ENCODE measurements at places on chromosomes 1 and 21.

- DNase-seq, result no peak
These were observed 316.2 kb upstream of the CXADR start for GRCh38 chr21:17196623-17197022.

- peak; percentile 67 for DNase-seq
These were observed at the start of gene B3GALT2 for GRCh38 chr1:193185901-193186731. TSS of gene B3GALT2 (minus strand) at chr1:193186613. CDS start at chr1:193181562, 5,051 bp downstream.

DNA sequence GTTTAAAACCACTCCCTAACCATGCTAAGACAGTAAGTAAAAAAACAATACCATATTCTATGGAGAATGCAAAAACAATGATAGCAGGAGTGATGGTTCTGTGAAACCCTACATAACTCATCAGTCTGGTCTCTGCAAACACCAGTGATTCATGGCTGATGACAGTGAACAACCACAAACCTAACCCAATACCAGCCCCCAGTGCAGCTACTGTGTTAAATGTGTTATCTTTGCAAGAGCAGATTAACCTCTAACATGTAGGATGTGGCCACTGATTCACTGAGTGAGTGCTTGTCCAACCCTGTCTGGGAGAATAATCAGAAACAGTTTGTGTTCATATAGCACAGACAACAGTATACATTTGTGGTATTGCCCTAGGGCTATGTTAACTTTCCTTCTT lies 100.2 kb upstream of the COG2 start:
- no peak for DNase-seq

DNA sequence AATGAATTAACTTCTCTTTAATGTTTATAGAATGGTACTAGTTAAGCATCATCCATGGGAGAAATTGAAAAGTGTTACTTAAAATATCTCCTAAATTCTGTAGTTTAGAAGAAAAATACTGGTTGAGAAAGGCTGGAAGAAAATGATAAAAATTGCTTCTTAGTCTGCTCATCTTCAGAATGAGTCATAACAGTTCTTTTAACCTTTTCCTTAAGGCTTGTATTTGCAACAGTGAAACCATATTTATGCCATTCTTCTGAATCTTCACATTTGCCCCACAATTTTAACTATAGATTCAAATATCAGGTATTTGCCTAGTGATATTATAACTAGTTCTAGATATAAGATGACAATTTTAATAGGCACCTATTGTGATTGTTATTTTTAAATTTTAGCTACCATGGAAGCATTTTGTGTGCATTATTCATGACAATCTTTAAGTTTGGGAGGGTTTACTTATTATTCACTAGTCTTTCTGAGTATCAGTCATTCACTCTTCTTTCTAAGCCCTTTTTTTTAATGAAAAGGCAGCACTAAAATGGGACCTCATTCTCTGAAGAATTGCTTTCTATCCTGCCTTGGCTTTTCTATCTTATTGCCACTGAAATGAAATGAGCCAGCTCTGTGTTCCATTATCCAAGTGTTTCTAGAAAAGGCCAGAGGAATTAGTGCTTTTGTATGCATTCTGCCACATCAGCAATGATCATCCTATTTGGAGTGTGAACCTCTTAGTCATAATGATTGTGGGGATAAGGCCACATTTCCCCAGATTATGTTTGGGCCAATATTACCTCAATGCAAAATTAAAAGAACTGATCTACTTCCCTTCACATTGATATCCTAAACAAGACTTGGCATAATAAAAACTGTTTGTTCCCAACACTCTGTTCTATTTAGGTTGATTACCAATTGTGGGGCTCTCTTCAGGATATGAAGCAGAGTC lies 58.4 kb downstream of the SAMSN1 start:
- no peak for DNase-seq

GRCh38 chr1:196344453-196344852 lies 263.8 kb downstream of the KCNT2 start:
- no peak for DNase-seq

DNA sequence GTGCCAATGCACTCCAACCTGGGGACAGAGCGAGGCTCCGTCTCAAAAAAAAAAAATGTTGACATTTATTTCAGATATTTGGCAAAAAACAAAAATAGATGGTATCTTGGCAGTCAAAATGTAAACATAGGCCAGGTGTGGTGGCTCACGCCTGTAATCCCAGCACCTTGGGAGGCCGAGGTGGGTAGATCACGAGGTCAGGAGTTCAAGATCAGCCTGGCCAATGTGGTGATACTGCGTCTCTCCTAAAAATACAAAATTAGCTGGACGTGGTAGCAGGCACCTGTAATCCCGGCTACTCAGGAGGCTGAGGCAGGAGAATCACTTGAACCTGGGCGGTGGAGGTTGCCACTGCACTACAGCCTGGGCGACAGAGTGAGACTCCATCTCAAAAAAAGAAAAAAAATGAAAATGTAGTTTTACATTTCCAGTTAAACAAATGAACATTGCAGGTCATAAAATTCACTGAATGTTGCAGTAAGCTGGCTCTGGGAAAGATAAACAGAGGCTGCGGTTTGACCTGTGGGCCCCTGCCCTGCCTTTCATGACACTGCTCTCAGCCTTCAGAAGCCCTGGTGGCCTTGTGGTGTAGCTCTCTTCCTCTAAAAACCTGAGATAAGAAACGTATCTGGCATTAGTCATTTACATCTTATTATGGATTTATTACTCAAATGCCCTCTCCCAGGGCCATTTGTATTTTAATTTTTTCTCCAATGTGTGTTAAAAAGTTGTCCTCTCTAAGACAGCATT lies 12.2 kb upstream of the SLC44A3 start:
- DNase-seq, result no peak

GRCh38 chr1:118159569-118159968 lies 25.5 kb downstream of the SPAG17 start:
- no peak for DNase-seq

- DNase-seq, result no peak
These were observed 257.7 kb upstream of the SGIP1 start for GRCh38 chr1:66276218-66276617.

DNA sequence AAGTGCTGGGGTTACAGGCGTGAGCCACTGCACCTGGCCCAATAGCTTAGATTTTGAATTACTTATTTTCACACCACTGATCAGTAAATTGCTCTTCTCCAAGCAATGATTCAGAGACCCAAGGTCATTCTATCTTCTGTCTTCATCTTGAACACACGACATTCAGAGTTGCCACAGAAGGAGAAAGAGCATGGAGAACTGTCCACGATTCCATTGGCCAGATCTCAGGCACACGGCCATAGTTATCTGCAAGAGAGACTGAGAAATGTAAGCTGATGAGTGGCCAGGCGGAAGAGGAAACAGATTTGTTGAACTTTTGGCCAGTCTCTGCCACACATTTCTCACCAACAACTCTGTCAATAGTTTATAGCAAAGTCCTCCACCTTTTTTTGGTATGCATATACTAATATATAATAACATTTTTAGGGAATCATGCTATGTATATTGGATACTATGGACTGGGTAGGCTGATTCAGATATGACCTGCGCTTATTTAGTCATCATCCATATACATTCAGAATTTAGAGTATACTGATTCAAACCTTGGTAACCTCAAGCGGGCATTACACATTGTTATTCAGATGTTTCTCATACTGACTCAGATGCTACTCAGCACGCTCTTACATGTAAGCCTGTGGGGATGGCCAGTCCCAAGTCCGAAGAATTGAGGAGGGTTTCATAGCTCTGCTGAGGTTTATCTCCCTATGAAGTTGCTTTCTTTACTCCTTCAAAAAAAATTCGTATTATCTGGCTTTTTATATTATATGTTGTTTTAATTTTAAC lies 25.5 kb upstream of the CAP1 start:
- no peak for DNase-seq

- no peak for DNase-seq
These were observed 285.3 kb upstream of the C1orf105 start for GRCh38 chr1:172135076-172135672.

- DNase-seq, result no peak
These were observed 717.5 kb downstream of the RWDD3 start for GRCh38 chr1:95951371-95952102.

DNA sequence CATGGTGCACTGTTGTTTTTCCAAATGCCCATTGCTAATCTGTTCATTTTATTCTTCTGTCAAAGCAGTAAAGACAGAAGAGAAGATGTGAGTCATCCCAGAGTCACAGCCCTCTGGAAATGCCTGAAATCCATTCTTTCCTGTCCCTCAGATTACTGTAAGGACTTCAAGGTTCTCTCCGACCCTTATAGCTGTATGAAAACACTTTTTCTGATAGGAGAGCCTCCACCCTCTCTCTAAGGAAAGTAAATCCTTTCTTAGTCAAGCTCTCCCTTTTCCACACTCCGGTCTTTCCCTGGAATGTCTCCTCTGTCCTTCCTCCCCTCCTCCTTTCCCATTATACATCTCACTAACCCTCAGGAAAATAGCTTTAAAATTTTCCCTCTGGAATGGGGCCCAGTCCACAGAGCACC lies 3.5 kb upstream of the PRDX6 start:
- DNase-seq, result no peak

DNA sequence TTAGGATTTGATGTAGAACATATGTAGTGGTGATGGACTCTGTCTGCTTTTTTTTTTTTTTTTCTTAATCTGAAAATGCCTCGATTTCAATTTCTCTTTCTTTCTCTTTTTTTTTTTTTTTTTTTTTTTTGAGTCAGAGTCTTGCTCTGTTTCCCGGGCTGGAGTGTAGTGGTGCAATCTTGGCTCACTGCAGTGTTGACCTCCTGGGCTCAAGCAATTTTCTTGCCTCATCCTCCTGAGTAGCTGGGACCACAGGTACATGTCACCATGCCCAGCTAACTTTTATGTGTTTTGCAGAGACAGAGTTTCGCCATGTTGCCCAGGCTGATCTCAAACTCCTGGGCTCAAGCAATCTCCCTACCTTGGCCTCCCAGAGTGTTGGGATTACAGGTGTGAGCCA lies 17.4 kb downstream of the MAST2 start:
- DNase-seq, result no peak

DNA sequence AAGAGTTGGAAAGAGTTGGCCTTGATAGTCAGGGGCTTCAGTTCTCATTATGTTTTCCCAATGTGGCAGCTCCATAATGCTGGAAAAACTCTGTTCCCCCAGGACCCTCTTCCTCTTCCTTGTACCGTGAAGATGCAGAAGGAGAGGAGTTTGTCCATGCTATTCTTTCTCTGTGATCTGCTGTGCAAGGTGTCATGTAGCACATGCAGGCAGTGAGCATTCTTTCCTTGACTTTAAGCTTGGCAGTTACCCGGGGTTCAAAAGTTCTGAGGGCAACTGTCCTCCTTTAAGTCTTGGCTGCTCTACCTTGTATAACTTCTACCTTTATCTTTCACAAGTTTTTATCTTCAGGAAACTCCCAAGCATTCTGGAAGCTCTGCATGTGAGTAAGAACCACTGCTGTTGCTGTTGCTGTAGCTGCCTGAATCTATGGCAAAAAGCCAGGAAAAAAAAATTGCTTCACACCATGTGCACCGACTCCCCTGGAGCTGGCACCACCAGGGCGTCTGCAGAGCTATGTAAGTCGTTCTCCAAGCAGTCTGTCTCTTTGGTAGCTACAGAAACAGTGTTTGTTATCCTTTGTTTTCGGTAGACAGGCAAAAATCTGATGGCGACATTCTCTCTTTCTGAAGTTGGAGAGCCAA lies 42.7 kb upstream of the SLC16A1 start:
- DNase-seq, result no peak

GRCh38 chr1:168088511-168089325 lies 48.0 kb downstream of the GPR161 start:
- no peak for DNase-seq

- DNase-seq, result no peak
These were observed 13.4 kb downstream of the KCNA10 start for GRCh38 chr1:110505596-110505995.

GRCh38 chr1:23530087-23530746 lies 816 bp downstream of the E2F2 start:
- no peak for DNase-seq

GRCh38 chr1:104172243-104172681 lies 422.6 kb downstream of the AMY1C start:
- DNase-seq, result no peak

DNA sequence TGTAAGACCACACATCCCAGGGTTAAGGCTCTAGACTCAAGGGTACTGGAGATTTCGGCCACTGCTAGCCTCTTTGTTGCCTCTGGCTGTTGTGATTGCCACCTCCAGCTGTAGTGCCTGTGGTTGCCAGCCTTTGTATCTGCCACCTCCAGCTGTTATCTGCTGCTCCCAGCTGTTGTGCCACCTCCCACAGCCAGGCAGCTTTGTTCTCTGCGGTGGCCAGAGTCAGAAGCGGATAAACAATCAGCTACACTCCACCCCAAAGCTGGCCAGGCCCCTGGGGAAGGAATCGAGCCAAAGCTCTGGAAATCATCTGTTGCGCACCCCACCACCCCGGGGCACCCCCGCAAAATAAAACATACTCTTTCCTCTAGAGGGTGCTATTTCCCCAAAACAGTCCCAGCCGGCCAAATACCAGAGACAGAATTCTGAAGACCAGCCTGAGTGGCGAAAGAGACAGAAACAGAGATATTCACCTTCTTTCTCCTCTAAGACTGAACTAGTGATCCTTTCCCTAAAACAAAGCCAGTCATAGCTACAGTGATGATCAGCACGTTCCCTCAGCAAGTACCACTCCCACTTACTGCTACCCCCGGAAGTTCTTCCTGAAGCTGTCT lies 14.8 kb upstream of the PIGM start:
- DNase-seq, result no peak

GRCh38 chr21:36035381-36035791 lies 24.9 kb downstream of the SETD4 start:
- DNase-seq, result no peak

- DNase-seq, result peak; percentile 84
These were observed 4.7 kb upstream of the FAAP20 start for GRCh38 chr1:2199042-2199810.

DNA sequence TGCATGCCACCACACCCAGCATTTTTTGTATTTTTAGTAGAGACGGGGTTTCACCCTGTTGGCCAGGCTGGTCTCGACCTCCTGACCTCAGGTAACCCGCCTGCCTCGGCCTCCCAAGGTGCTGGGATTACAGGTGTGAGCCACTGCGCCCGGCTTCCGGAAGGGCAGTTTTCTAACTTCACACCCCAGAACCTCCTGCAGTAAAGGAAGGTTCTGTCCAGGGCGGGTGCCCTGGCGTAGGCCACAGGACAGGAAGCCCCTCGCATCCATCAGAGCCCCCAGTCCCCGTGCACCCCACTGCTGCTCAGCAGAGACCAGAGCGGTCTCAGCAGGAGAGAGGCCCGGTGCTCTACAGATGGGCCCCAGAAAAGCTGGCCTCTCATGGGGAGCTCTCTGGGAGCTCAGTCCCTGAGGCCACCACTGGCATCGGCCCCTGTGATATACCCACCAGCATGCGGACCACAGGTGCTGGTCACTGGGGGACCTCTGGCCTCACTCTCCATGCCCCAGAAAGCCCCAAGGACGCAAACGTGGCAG lies 4.1 kb upstream of the DNMT3L start:
- no peak for DNase-seq

DNA sequence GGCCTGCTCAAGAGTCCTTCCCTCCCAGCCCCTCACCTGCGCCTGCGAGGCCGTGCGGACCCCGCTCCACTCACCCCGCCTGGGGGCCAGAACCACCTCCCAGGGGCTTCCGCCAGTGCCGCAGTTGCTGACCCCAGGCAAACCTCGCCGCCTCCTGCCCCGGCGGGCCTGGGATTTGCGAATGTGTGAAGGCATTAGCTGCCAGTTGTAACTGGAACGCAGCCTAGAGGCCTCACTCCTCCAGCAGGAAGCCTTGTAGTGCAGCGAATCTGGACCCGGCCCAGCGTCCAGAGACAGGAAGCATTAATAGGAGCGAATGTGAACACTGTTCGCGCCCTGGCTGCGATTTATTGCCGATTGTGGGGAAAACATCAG lies 140.9 kb upstream of the ARHGEF16 start:
- DNase-seq, result no peak

GRCh38 chr1:17765444-17766411 lies 10.6 kb downstream of the ACTL8 start:
- no peak for DNase-seq
